ENCODE measurements at places on chromosomes 7 and 10.

- DNase-seq = peak; percentile 16
Measured at GRCh38 chr7:133484086-133484485, 231.2 kb downstream of the EXOC4 start.

GRCh38 chr10:77564731-77565589, 72.6 kb downstream of the KCNMA1 start:
- DNase-seq = no peak

GRCh38 chr10:122279725-122280141, 8.6 kb downstream of the BTBD16 start:
- no peak for DNase-seq

DNA sequence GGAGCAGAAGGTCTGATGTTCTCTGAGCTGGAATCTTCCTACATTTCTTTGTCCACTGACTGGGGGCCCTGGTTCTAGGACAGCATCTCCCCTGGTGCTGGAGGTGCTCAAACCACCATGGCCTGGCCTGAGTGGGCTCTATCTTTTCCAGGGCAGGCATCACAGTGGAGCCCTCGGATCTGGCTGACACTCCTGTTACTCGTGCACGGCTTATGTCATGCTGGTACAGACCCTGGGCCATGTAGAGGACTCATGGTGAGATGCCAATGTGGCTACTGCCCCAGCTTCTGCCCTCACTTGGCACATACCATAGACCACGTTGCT, 96.0 kb downstream of the HIPK2 start:
- no peak for DNase-seq

- no peak for DNase-seq
Measured at GRCh38 chr7:14197280-14197679, 207.8 kb upstream of the ETV1 start.

DNA sequence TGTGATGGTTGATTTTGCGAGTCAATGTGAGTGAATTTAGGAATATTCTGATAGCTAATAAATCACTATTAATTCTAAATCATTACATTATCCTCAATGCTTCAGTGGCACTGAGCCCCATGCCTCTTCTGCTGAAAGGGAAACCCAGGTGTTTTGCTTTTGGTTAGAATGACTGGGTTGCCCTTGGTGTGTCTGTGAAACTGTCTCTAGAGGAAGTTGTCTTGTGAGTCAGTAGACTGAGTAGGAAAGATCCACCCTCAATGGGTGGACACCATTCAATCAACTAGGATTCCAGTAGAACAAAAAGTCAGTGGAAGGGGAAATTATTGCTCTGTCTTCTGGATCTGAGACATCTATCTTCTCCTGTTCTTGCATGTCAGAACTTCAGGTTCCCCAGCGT, 472.4 kb downstream of the ANKRD7 start:
- DNase-seq = no peak

- no peak for DNase-seq
Measured at GRCh38 chr10:61612009-61612408, 50.7 kb upstream of the CABCOCO1 start.

GRCh38 chr10:70834441-70835151, 18.8 kb downstream of the SGPL1 start:
- no peak for DNase-seq

DNA sequence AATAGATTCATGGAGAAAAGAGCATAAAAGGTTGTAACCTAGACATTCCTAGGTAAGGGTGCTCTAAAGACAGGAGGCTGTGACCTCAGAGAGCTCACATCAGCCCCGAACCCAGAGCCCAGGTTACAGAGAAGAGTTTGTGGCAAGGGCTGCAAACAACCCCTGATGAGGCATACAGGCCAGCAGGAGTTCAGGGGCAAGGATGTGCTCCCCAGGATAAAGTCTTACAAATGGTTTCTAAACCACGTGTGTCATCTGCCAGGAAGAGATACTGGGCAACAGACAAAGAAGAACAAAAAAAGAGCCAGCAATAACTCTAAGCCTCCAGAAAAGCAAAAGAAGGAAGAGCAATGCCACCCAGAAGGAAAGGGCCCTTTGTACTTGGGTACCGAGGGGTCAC, 27.7 kb downstream of the NCAPG2 start:
- no peak for DNase-seq

GRCh38 chr10:11057994-11058393, 40.3 kb downstream of the CELF2 start:
- no peak for DNase-seq

DNA sequence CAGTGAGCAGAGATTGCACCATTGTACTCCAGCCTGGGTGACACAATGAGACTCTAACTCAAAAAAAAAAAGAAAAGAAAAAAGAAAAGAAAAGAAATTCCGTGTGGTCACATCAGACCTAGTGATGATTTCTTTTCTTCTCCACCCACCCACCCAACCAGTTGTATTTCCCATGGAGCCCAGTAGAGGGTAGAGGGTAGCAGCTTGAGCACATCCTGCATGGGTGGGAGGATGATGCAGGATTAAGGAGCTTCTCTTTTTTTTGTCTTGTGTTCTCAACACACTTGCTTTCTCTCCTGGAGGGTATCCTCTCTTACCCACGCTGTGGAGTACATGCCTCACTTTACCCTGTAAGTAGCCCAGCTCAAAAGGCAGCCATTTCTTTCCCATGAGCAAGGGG, 118.6 kb upstream of the CARD11 start:
- DNase-seq = no peak

GRCh38 chr7:50552139-50552538, 13.1 kb downstream of the DDC start:
- no peak for DNase-seq

- no peak for DNase-seq
Measured at GRCh38 chr10:121796342-121796741, 131.5 kb downstream of the ATE1 start.

- DNase-seq = no peak
Measured at GRCh38 chr10:116221053-116221452, 52.0 kb downstream of the GFRA1 start.

DNA sequence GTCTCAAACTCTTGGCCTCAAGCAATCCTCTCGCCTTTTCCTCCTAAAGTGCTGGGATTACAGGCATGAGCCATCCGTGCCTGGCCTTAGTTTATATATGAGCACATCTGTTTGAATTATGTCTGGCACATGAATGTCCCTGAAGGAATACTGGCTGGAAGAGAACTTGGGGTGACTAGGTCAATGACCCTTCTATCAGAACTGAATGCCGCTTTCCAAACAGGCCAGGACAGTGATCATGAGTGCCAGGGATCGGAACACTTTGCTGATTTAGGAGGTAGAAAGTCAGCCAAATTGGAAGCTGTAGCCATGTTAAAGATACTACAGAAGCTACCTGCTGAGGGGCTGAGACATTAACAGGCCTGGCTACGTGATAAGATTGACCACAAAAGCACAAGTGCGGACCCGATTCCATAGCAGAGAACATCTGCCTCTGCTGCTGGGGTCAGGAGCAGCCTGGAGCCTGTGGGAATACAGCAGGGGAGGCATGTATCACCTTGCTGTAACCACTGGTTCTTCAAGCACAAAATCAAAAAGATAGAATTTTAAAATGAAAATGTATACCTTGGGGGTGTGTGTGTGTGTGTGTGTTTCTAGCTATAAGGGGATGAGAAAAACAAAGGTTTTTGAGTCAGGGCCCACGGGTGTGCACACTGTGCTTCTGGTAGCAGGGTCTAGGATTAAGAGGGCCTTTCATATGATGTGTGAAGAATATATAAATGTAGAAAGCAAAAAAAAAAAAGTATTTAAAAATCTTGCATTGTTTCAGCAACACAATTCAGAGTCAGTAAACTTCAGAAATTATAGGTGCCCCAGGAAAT, 293.7 kb downstream of the BBS9 start:
- no peak for DNase-seq

GRCh38 chr10:88343761-88344484, 239.2 kb downstream of the RNLS start:
- no peak for DNase-seq

DNA sequence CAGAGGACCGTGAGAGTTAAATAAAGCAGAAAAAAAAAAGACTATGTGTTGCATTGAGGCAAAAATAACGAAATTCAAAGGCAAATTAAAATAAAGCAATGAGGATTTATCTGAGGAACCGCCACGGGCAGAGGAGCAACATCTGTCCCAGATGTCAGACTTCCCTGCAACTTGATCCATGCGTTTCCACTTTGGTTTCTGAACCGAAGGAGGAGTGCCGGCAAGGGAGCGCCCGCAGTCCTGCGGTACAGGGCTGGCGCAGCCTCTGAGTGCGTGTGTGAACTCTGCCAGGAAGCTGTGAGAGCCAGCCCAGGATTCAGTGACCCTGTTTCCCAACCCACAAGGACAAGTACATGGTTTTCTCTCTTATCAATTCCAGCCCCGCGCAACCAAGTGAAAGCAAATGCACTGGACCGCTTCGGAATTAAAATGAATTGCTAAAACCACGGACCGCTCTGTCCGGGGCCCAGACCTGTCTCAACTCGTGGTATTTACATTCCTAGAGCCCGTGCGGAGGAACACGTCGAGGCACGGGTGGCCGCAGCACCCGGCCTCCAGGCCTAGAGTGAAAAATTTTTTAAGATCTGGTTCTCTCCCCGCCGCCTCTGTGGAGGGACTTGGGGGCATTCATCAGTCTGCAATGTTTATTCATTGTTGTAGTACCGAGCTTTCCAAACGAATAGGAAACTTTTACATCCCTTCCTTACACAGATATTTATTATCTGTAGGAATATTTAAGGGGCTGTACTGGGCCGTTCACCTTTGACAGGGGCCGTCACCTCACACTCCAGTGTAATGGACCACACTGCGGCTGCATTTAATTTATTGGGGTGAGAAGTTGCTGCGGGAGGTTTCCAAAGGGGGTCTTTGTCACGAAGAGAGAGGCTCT, 291.5 kb upstream of the NFE2L3 start:
- DNase-seq = no peak

All from stimulated activated CD4-positive, alpha-beta T cell treated with anti-CD3 and anti-CD28 coated beads, Interleukin-1b, Interleukin-23, amount 100 ng/mL, for 24 hours (primary cell).